ENCODE measurements at places on chromosomes 1 and 21.
A peak's percentile ranks its signal among the peaks of the same experiment; 100 is the strongest.

DNA sequence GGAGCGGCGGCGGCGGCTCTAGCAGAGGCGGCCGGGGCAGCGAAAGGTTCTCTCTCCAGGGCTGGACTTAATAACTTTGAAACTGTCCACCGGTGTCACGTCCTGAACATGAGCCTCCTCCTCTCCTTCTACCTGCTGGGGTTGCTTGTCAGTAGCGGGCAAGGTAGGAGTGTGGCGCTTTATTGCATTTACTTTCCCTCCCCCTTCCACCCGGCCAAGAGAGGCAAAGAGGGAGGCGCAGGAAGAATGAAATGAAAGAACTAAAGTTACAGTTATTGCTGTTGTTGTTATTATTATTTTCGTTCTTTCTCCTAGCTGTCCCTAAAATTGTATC is 214 bp downstream of the NCAM2 start:
- no peak for DNase-seq

GRCh38 chr1:115404911-115405310 is 66.9 kb upstream of the NGF start:
- no peak for DNase-seq

DNA sequence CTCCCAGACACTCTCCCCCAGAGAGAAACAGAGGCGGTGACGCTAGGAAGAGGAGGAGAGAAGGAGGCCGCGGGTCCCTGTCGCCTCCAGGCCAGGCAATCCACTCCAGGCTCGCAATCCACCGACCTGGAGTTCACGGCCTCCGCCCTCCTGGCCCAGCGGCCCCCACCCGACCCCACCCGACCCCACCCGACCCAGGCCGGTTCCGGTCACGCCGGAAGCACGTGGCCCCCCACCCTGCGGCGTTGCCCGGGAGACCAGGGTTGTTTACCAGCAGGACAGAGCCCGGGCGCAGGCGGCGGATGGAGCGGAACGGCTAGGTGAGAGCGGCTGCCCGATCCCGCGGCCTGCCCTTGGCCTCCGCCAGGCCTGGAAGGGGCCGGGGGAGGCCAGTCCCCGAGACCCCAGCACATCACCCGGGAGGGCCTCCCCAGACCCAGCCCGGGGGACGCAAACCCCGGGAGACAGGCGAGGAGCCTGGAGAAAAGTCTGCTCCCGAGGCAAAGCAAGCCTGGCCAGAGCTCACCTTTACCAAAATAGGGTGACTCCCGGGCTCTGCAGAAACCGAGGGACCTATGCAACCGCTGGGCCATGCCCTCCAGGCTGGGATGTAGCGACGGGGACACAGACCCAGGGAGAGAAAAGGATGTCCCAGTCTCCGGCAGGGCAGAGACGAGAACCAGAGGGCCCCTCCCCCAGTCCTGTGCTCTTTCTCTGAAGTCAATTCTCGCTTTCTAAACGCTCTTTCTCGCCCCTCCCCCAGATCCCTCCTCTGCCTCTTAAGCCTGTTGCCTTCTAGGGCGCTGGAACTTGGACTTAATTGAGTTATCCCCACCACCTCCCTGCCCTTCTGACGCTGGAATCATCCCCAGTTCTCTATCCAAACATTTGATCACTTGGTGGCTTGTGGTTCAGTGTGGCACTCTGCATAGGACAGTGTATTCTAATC is at the start of the genes PLA2G2C and UBXN10:
Gene PLA2G2C, minus strand, starts transcription at position 685 of the 949 bp plus-strand sequence. CDS start 9,155 bp downstream, outside the sequence.
Gene UBXN10, plus strand, starts transcription at position 263 of the 949 bp plus-strand sequence. CDS start 4,466 bp downstream, outside the sequence.
- no peak for DNase-seq

- no peak for DNase-seq
These were observed 12.3 kb downstream of the ATP2B4 start for GRCh38 chr1:203638950-203639349.

DNA sequence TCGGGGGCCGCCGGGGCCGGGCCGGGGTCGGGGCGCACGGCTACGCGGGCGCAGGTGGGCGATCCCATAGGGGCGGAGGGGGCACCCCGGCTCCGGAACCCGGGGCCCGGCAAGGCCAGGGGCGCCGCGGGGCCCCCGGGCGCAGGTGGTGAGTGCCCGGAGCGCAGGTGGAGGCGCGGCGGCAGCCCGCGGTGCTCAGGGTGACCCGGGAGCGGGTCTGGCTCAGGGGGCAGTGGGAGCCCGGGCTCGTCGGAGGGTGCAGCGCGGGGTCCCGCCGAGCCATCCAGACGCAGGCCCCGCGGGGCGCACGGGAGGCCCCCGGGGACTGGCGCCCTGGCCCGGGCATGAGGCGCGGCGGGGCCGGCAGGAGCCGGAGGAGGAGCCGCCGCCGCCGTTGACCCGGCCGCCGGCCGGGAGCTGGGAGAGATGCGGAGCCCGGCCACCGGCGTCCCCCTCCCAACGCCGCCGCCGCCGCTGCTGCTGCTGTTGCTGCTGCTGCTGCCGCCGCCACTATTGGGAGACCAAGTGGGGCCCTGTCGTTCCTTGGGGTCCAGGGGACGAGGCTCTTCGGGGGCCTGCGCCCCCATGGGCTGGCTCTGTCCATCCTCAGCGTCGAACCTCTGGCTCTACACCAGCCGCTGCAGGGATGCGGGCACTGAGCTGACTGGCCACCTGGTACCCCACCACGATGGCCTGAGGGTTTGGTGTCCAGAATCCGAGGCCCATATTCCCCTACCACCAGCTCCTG is 489 bp downstream of the CELSR2 start:
- DNase-seq, result no peak

DNA sequence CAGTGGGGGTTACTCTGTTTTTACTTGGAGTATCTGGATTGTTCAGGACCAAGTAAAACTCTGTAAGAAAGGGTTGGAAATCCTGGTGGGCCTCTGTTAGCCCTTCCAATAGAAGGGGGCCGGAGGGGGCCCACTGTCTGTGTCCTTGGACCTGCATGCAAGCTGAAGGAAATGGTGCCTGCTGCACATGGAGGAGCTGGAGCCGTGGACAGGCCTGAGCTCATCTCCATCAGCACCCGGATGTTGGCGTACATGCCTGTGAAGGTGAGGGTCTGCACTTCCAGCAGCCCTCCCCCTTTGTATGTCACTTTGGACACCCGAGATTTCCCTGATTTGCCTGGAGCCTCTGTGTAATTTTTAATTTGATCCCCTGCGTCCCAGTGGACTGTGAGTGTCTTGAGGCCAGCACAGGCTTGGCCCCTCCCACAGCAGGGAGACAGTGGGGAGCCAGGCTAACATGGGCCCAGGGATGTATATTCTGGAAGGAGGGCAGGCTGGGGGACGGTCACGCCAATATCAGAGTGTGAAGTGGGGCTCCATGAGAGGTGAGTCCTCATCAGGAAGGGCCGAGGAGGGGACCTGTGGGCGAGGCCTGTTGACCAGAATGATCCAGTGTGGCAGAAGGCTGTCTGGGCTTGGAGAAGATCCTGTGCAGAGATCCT is 16.8 kb downstream of the GALNT2 start:
- no peak for DNase-seq

- peak; percentile 89 for DNase-seq
These were observed 47.3 kb downstream of the H3-3A start for GRCh38 chr1:226109829-226110248.
